ENCODE measurements at places on chromosomes 4 and X.

- no peak for DNase-seq
Measured at GRCh38 chr4:94798808-94799207, 41.1 kb downstream of the BMPR1B start.

GRCh38 chr4:57445686-57446085, 335.5 kb upstream of the IGFBP7 start:
- no peak for DNase-seq

GRCh38 chr4:128298146-128298758, 10.6 kb upstream of the PGRMC2 start:
- no peak for DNase-seq

DNA sequence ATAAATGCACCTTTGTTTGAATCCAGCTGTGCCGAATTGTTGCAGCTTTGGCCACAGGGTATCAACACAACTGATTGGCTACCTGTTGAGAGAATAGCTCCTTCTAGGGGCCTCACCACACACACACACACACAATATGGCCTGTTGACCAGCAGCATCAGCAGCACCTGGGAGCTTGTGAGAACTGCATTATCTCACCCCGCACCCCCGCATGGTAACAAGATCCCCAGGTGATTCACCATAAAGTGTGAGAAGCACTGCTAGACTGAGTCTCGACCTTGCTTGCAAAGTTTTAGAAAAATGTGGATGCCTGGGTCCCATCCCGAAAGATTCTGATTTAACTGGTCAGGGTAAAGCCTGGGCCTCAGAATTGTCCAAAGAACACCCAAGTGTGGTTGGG, 176.9 kb upstream of the PRPS2 start:
- no peak for DNase-seq

DNA sequence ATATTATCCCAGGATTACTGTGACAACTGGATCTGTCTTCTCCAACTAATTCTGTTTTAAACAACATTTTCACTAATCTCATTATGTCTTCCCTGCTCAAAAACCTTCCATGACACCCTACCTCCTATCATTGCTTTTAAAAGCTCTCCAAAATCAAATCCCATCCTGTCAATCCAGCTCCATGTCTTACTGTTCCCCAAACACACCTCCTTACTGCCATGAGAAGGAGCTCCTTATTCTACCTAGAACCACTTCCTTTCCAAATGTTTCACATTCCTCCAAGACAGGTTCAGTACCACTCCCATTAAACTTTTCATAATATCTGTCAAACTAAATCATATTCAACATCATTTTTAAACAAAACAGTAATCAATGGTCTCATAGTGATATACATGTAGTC, 66.9 kb upstream of the WDR17 start:
- no peak for DNase-seq

All from stimulated activated CD4-positive, alpha-beta T cell treated with anti-CD3 and anti-CD28 coated beads, Interleukin-1b, Interleukin-23, amount 100 ng/mL, for 48 hours (primary cell).